ENCODE measurements at places on chromosomes 3 and 15.

DNA sequence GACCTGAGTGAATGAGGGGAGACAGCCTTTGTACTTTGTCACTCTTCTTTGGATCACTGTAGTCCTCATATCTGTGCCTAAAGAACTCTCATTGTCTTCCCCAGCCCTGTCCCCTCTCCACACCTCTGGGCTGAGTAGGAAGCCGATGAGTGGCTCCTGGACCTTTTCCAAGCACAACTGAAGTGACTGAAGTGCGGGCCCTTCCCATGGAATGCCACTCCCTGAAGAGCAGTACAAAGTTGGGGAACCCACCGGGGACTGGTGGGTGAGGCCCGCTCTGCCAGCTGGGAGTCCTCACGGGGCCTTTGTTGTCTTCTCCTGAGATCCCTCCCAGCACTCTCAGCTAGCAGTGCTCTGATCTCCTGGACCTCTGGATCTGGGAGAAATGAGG is 90.1 kb downstream of the AAGAB start:
- no peak for DNase-seq

GRCh38 chr3:46135475-46135874 is 72.6 kb downstream of the CCR1 start:
- no peak for DNase-seq

GRCh38 chr15:95132774-95133173 is 901.4 kb downstream of the MCTP2 start:
- no peak for DNase-seq

DNA sequence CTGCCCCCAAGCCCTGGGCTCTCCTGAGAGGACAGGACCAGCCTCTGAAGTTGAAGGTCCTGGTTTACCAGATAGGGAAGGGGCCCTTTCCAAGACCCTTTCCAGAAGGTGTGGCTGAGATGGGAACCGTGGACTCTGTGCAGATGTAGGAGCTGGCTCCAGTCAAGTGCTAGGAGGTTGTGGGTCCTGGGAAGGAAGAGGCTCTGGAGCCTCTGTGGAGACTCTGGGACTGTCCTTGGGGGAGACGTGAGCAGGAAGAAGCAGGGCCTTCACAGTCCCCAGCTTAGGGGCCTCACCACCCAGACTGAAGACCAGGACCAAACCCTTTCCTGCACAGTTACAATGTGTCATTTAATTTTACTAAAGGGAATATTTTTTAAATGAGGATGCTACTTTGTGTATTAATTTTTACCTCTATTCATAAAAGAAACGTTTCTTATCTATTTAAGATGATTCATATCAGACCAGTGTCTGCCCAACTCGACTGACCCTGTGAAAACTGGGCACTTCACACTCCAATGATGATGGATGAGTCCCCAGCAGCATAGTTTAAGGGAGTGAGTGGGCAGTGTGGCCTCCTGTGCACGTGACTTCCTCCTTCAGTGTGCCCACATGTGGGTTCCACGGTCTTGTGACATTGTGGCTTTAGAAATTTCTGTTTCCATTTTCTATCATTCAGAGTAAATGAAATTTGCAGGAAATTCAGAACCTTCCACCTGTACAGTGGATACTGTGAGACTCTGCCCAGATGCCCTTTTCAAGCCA is 10.9 kb downstream of the CCR5AS start:
- no peak for DNase-seq

GRCh38 chr3:99523431-99524127 is 114.8 kb upstream of the COL8A1 start:
- DNase-seq: no peak

- no peak for DNase-seq
These were observed 61.7 kb upstream of the VGLL3 start for GRCh38 chr3:87052499-87053260.

DNA sequence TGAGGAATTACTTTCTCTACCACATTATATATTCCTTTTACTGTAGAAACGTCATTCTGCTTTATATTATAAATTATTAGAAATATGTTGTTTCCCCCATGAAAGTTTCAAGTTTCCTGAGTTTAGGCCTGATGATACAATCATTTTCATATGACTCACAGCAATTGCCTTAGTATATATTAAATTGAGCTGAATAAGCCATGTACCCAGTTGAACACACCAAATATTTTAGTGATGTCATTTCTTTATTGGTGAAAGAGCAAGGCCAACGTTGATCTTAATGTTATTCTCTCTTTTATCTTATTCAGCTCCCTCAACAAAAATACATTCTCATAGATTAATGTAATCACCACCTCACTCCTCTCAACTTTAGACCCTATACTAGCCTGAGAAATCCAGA is 30.8 kb downstream of the B3GNT5 start:
- no peak for DNase-seq

DNA sequence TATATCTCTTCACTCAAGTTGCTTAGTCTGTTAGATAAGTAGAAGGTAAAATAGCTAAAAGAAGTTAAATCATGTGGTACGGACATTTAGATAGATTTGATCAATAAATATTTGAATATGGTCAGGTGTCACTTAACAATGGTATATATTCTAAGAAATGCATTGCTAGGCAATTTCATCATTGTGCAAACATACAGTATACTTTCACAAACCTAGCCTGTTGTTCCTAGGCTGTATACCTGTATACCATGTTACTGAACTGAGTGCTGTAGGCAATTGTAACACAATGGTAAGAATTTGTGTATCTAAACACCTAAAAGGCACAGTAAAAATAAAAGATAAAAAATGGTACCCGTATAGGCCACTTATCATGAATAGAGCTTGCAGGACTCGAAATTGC is 112.8 kb upstream of the CGNL1 start:
- DNase-seq: no peak

DNA sequence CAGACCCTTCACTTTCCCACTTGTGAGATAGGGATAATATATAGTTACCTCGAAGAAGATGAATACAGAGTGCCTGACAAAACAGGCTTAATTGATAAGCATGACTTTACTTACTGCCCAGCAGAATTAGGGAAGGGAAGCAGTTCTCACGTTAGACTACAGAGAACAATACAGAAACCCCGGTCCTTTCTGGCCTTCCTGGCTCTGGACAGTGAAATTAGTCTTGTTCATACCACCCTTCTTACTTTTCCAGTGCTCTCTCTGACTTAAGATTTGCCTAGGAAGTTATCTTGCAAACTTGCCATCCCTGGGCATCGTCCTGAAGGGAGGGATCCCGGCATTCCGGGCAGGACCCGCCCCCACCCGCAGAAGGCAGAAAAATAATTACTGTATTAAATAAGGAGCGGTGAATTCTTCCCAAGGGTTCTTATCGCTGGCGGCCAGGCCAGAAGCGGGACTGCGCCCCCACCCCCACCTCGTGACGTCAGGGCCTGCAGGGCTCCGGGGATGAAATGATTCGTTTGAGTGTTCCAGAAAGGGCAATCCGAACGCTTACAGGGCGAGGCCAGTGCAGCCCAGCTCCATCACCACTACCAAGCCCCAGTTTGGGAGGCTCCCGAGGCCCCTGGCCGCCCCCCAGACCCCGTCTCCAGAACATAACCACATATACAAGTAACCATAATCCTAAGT is 8.4 kb downstream of the SOX2 start:
- no peak for DNase-seq

DNA sequence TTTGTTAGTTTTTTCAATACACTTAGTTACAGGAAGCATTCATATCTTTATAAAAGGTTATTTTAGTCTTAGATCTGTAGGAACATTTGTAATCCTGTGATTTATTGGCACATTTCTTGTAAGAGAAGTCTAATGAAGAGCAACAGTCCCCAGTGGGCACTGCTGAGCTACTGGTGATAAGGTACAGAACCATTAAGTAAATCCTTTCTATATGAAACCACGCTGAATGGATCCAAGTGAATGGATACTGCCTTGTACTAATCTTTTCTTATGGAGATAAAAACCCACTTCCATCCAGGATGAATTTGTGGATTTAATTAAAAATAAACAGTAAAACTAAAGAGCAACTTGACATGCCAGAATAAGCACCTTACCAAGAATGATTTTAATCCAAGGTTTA is 64.0 kb downstream of the SHQ1 start:
- no peak for DNase-seq

GRCh38 chr3:5185093-5185673 is 2.3 kb upstream of the EDEM1 start:
- no peak for DNase-seq

- peak; percentile 82 for DNase-seq
These were observed 200.5 kb downstream of the TPRG1 start for GRCh38 chr3:189372243-189372642.

GRCh38 chr3:69178082-69178481 is 55.7 kb upstream of the LMOD3 start:
- DNase-seq: no peak

- no peak for DNase-seq
These were observed 878 bp downstream of the SPPL2A start for GRCh38 chr15:50764461-50765194.

DNA sequence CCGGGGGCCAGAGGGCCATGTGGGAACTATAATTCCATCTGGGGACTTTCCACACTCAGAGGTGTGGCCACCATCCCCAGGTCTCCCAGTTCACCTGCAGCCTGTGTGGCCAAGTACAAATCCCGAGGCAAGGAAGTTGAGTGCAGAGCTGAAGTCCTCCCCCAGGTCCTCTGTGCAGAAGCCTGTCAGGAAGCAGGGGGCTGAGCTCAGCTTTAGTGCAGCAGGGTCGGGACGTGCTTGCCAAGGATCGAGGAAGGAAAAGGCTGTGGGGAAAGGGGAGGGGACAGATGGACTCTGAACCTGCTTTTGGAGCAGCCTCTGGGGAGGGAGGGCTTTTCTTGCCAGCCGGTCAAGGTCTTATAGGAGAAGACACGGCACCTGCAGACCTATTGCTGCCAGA is 67.7 kb downstream of the CHRNA7 start:
- no peak for DNase-seq

DNA sequence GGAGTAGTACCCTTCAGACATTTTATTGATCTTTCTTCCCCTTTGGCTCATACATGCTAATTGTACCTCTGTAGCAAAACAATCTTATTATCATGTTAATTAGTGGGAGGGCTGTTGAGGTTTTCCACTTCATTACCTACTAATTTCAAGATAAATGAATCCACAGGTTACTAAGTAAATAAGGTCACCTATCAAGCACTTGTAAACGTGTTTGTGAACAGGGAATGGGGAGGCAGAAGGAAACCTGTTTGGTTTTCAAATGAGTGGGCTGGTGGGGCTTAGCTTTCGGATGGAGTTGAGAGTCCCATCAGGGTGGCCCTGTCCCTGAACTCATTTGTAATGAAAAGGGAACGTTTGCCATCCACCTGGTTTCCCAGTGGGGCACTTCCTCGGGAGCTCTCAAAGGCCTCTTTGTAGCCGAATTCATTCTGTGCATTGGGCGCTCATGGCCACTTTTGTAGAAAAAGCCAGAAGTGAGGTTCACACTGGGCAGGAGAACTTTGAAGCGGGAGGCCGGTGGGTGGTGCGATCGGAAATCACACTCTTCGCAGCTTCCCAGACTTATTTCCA is 419.8 kb upstream of the NR2F2 start:
- no peak for DNase-seq

DNA sequence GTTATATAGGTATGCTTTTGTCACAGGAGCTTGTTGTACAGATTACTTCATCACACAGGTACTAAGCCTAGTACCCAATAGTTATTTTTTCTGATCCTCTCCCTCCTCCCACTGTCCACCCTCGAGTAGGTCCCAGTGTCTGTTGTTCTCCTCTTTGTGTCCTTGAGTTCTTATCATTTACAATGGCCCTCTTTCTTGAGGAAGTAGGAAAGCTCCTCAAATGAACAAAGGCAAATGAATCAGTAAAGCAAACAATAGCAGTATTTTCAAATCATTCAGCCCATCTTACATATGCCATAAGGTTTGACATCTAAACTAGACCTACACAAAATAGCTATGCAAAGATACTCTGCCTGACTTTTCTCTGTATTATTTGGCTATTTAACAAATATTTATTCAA is 211.5 kb downstream of the CDIN1 start:
- no peak for DNase-seq

GRCh38 chr3:175861916-175862315 is 1002.8 kb downstream of the NAALADL2 start:
- DNase-seq: no peak

- no peak for DNase-seq
These were observed 724.1 kb downstream of the GRM7 start for GRCh38 chr3:7585052-7585451.

GRCh38 chr3:4284865-4285264 is 18.3 kb upstream of the SETMAR start:
- DNase-seq: no peak

DNA sequence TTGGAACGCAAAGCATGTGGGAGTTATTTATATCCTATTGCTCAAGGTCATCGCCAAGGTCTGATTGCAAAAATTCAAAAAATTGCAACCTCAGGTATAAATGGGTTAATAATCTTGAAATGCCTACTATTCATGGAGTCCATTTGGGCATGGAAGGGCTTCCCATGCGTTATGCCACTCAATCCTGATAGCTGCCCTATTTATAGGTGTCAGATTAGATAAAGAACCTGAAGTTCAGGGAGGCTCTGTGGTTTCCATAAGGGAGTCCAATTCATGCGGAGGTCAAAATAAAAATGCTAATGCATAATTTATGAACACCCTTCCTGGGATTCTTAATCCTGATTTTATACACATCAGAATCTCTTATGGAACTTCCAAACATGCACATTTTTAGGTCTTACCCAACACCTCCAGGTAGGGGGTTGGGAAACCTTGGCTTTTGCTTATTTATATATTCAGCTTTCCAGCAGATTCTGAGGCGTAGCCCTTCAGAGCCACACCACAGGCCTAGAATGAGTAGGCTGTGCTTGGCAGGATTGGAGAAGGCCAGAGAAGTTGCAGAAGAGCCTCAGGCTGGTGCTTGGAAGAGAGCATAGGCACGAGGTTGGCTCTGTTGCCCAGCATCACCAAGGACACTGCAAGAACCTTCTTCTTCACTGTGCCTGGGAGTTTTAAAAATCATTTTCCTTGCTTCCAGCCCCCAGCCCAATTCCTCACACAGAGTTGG is 324.4 kb upstream of the CFAP20DC start:
- DNase-seq: no peak

DNA sequence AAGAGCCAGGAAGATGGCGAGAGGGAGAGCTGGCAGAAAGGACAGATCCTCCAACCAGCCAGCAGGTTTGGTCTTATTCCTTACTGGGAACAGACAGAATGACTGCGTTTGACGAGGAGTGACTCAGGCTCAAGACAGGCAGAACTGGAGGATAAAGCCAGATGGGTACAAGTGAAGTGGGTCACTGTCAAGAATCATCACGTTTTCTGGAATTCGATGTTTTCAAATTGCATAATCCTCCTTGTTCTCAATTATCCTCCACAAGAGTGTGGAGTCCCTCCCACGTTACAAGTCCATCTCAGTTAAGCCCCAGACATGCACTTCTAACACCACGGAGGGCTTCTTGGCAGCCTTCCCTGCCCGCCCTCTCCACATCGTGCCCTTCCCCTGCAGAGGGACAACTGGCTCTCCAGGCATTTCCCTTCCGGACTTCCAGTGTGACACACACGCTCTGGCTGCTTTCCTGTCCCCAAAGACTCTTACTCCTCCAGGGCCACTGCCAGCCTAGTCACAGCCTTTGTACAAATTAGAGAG is 183.1 kb downstream of the CHST2 start:
- DNase-seq: no peak

- no peak for DNase-seq
These were observed 66.1 kb downstream of the SLC30A4 start for GRCh38 chr15:45456212-45457106.

Measured in NCI-H1436 treated with DMSO at 0.1 percent for 48 hours (cell line).